T-helper 2 cell (primary cell): ENCODE measurements at places on chromosomes 7 and 10.

- peak; percentile 14 for DNase-seq
Observed at GRCh38 chr7:22488643-22489462, 11.1 kb downstream of the STEAP1B start.

GRCh38 chr7:25714013-25714412 is 438.0 kb upstream of the NFE2L3 start:
- DNase-seq, result no peak

- DNase-seq, result no peak
Observed at GRCh38 chr10:60270426-60270825, 119.2 kb downstream of the ANK3 start.

DNA sequence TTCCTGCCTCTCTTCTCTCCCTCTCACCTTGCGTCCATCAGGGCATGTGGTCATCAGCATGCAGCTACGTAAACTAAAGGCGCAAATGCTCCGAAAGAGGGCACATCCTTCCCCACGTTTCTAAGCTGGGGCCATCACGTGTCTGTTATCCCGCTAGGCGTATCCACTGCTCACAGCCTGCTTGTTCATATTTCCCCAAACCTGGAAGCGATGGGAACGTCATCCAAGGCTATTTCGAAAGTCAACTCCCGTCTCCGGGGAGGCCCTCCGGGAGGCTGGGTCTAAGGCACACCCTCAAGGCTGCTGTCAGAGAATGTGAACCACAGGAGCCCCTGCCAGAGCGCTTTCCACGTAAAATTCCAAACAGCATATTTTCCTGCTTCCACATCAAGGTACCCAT is 199.2 kb downstream of the DIP2C start:
- no peak for DNase-seq

DNA sequence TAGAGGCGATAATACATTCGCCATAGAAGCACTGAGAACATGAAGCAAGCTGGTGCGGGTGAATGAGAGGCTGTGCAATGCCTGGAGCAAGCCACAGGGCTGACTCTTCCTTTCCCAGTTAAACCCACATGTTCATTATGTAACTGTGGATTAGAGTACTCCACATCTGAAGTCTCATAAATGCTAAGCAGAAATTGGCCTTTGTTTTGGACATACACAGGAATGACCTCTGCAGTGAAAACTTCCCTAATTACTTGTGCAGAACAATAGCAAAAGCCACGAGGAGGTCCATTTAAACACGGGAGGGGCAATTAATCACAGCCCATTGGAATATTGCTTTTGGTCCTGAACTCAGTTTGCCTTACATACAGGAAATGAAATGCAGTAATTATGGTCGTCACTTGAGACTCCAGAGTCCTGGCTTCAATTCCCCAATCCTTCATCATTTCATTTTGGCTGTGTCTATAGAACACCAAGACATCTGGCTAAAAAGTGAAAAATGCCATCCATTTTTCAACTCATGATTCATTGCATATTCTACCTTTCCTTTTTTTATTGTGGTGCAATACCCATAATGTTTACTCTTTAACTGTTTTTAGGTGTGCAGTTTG is 78.7 kb upstream of the CXCL12 start:
- DNase-seq, result no peak

DNA sequence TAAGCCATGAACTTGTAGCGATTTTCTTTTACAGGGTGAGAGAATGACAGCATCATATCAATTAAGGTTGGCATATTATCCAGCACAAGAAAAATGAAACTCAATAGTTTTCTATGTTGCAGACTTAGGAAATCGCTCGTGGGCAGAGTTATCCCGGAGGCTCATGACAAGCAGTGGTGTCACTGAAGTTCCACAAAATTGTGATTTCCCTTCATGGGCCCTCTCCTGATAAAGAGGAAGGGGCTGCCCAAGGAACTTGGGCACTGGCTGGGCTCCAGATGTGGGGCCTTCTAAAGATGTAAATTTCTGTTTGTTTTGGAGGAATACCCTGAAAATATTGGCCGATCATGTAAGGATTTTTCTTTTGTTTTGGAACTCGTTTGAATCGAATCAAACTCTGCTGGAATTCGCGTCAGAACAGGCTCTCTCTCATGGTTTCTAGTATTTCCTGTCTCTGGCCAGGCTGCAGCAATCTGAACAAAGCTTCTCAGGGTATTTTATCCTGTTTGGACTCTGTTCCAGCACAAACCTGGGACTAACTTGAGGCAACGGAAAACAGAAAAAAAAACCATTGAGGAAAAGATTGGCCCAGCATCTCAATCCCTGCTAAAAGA is 340.6 kb upstream of the NRP1 start:
- DNase-seq, result no peak

DNA sequence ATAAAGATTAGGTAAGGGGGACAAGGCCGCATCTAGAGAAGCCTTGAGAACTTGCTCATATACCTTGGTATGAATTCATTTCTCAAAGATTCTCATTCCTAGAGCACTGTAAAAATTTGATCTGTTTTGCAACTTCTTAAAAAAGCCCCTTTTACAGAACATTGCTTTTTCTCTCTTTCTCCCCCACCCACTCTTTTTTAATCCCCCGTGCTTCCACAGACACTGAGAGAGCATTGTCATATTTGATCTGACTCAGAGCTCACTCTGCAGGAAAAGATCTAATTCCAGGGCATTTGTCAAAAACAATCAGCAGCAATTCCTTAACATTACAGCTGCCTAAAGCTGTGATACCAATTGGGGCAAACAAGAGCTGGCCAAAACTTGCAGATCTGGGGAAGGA is 92.0 kb downstream of the ARHGAP22 start:
- no peak for DNase-seq

GRCh38 chr10:37379991-37380390 is 254.6 kb downstream of the ANKRD30A start:
- no peak for DNase-seq

DNA sequence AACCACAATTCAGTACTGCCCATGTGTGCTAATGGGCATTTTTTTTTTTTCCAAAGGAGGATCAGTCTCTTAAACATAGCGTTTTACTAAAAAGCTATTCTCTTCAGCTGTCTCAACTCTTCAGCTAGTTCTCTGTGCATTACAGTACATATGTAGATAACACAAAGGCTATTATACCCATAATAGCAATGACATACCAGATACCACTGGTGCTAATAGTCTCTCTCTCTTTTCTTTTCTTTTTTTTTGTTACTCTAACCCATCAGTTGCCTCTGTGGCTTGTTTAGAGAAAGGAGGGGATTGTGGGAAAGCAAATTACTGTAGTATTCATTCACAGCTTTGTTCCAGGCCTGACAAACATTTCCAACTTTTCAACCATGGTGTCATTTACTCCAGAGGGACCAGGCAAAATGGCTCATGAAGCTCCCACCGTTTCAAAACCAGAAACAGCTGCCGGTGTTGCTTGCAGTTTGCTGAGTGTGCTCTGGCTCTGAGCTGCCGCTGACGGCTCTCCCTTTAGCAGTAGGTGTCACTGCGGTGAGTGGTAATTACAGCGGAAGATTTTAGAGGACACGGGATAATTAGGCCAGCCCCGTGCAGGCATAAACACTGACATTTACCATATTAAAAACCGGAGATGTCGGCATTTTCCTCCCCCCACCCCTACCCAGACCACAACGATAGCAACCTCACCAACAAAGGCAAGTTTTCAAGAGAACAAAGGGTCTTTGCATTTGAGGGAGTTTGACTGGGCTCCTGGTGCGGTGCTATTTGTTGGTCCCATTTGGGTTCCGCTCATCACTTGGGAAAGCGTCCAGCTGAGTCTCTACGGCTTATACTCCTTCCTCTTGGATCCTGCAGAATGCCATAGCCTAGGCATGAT is 1005.5 kb downstream of the KCNMA1 start:
- DNase-seq, result no peak

DNA sequence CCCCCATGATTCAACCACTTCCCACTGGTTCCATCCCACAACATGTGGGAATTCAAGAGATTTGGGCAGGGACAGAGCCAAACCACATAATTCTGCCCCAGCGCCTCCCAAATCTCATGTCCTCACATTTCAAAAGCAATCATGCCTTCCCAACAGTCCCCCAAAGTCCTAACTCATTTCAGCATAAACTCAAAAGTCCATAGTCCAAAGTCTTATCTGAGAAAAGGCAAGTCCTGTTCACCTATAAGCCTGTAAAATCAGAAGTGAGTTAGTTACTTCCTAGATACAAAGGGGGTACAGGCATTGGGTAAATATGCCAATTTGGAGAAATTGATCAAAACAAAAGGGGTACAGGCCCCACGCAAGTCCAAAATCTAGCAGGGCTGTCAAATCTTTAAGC is 272.9 kb downstream of the MAGI2 start:
- no peak for DNase-seq
